ENCODE measurements at places on chromosomes 1 and 21.

GRCh38 chr1:72432645-72433267 is 150.4 kb upstream of the NEGR1 start:
- DNase-seq: no peak

GRCh38 chr1:37634244-37634991 is at the start of gene RSPO1:
Gene RSPO1 (minus strand): TSS chr1:37634892. CDS start chr1:37629661, 5,231 bp downstream.
- peak; percentile 24 for DNase-seq

DNA sequence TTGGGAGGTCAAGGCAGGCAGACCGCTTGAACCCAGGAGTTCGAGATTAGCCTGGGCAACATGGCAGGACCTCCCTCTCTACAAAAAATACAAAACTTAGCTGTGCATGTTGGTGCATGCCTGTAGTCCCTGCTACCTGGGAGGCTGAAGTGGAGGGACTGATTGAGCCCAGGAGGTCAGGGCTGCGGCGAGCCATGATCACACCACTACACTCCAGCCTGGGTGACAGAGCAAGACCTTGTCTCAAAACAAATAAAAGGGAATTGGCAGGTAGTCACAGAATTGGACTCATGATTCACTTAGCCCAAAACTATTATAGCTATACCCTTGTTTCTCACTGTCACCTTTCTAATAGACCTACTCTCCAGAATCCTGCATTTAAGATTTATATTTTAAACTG is 5.5 kb downstream of the TADA1 start:
- DNase-seq: no peak

DNA sequence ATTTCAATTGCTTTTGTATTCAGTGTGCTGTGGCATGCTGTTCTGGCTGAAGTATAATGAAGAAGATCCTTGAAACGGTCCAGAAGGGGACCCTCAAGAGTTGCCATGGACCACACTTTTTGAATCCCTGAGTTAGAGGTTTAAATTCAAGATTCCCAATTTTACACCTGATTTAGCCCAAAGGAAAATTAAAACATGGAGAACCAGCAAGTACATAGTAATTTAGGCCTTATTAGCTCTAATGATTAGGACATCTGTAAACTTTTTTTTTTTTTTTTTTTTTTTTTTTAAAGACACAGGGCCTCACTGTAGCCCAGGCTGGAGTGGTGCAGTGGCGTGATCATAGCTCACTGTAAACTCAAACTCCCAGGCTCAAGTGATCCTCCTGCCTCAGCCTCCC is 107.3 kb downstream of the ENAH start:
- no peak for DNase-seq

DNA sequence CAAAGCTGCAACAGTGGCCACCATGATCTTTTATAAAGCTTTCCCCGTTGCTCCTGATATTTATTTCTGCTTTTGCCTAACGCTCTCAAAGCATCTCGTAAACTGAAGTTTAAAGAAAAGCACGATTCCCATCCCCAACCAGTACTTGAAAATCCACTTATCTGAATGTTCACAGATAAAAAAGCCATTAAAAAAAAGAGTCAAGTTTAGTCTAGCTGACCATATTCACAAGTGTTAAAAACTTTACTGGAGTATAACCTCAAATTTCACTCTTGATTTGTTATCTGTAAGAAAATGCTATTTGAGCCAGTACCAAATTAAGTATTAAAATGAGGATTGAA is 34.6 kb upstream of the SLC45A3 start:
- no peak for DNase-seq

DNA sequence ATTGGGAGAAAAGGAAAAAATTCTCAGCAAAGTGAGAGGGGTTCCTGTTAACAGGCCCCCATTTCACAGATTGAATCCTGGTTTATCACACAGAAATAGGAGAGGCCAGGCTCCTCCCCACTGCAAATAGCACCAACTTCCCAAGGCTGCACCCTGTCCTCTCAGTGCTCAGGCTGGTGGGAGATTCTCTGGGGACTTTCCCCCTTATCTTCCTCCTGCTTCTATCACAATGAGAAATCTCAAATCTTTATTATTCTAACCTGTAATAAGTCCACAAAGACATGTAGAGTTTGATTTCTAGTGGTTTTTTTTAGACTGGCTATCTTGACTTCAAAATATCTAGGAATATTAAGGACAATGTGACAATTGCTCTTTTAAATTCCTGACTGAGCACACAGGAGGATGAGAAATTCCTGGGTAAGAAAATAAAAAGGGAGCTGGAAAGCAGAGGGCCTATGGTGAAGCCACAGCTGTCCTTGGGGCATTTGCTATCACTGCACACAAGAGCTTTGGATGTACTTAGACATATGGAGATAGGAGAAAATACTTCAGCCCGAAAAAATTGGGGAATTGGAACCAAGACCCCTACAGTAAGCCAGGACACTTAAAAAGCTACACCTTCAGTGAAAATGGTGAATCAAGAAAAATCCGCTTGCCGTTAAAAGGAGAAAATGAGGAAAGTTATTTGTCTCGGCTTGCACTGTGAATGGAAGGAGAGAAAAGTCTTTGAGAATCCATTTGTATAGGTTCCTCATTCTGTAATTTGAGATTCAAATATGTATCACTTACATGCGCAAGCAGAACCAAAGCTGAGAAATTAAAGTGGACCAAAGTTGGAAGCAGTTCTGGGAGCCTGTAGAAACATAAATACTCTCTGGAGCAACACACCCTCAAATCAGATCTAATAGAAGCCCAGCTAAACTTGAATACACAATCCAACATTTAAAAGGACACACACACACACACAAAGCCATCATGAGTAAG is 65.9 kb upstream of the C1orf105 start:
- no peak for DNase-seq

DNA sequence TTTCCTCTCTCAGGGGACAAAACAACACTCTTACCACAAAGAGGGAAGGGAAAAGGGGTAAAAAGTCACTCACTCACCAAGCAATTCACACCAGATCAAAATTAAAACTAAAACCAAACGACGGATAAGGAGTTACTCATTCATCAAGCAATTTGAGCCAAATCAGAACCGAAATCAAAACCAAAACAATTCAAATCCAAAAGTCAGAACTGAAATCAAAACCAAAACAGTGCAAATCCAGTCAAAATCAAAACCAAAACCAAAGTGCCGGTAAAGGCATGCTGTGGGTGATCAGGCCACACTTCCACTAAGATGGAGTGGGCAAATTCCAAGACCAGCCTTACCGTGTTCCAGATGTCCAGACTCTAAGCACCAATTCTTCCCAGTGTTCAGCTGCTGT is 717.9 kb downstream of the AMY1C start:
- no peak for DNase-seq

Measured in RWPE1 (cell line).